ENCODE measurements at places on chromosomes 7 and 10.

DNA sequence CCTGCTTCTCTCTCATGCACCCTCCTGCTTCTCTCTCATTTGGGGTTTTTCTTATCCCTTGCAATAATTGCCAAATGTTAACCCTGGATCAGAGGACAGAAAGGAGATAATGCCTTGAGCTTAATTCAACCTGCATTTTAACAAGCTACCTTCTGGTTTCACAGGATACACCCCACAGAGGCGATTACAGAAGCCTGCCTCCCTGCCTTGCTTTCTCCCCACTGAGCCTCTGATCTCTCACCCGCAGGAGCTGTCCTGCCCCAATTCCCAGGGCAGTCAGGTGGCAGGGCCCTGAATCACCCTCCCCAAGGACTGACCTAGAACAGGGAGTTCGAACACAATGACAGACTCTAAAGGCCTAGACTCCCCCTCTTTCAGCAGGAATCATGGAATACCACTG, 959.5 kb downstream of the GRID1 start:
- no peak for DNase-seq

DNA sequence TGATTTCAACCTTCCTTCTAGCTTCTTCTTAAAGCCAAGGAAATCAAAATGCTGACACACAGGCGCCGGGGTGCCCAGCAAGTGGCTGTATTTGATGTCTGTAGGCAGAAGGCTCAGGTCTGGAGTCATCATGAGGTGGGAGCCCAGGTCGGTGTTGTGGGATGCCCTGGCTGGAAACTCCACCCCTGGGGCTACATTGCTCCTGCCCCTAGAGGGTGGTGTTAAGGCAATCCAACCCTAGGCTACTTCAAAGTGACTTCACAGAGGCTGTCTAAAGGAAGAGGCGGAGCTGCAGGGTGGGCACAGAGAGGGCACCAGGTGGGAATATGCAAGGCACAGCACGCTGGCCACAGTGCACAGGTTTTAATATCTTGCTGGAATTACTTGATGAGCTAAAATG, 200.9 kb downstream of the ADAM12 start:
- no peak for DNase-seq

DNA sequence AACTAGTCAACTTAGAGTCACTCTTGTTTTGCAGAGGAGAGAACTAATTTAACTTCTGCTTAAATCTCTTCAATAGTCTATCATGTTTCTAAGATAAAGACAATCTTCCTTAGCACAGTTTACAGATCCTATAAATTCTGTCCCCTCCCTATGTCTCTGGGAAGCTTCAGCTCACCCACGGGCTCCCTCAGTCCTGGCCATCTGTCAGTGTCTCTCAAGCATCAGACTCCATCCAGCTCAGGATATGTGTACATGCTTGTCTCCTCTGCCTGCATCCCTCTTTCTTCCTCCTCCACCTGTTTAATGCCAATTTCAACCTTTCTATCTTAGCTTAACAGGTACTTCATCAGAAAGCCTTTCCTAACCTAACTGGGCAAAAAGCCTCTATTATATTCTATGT, 177.1 kb upstream of the PTER start:
- DNase-seq, result no peak

DNA sequence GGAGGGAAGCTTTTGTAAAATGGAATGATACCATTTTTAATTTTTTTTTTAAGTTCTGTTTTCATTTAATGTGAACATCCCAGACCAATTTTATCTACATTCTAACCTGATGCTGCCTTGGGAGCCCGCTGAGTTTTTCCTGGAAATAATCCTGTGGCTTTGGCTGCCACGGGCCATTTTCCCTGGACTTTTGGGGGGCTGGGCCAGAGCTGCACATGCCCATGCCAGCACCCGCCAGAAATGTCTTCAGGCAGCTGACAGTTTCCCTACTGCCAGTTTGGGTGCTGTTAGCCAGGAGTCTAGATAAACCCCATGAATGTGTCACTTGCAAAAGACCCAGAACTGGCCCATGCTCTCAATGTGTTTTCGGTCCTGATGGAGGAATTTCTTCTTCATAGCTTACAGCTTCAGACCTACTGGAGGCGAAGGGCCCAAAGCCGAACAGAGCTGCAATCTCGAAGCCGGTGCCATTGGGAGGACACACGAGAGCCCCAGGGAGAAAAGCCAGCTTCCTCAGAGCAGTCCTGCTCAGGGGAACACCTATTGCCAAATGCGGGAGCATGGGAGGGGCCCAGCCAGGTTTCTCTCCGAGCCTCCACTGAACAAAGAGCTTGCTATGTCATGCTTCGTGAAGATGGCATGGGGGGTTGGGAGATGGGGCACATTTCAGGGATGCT, 444.2 kb upstream of the MKI67 start:
- no peak for DNase-seq

- no peak for DNase-seq
Measured at GRCh38 chr10:62866451-62866850, 50.3 kb upstream of the EGR2 start.
